ENCODE measurements at places on chromosomes 4 and X.
A peak's percentile ranks its signal among the peaks of the same experiment; 100 is the strongest.

DNA sequence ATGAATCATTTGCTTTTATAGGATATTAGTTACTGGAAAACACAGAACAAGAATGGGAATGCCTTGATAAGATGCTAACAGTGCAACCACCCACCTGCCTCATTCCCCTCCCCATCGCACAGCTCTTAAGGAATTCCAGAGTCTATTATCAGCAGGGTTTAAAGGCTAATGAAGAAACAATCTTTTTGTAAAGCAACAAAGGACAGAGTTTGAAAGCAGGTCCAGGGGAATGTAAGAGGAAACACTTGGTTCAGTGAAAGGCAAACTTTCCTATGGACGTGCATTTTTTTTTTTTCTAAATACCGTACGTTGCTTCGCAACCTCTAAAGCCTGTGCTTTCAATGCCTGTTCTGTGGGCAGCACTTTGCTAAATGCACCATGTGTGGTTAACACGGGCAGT, 92.5 kb downstream of the GPR50 start:
- no peak for DNase-seq

DNA sequence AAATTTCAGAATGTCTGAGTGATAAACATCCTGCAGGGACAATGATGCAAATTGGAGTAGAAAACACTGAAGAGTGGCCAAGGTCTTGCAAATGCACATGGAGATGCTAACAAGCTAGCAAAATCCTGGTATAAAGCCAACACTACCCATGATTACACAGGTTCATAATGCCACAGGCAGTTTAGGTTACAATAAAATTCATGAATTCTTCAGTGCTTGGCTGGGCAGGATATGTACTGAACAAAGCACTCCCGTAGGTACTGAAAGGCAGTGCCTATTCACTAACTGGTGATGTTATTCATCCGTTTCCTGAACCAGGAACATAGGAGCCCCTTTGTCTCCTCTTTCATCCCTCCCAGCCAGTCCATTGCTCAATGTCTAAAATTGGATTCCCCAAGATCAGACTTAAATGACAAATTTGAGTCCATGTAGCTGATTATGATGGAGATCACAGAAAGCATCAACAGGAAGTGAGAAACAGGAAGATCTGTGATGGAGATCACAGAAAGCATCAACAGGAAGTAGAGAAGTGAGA, 244.5 kb downstream of the DMD start:
- DNase-seq, result no peak

DNA sequence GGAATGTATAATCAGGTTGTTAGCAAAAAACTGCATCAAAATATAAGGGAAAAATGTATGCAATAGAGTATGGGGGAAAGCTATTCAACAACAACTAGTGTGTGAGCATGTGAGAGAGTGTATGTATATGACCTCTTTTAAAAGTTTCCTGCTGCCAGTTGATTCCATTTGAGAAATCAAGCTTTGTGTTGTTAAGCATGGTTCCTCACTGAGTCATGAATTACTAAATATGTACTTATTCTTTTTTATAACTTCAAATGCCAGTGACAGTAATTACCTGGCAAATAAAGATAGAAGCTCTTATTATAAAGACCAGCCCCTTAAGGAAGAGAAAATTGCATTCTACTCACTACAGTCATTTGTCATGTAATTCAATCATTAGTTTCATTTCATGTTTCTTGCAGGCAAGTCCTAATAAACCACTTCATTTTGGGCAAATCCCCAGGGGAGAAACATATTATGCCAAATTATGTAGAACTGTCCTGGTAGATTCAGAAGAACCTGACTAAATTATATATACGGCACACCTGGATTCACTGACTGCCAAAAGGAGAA, 19.2 kb downstream of the RASGEF1B start:
- DNase-seq, result no peak

GRCh38 chr4:10605746-10606482, 78.7 kb downstream of the CLNK start:
- DNase-seq, result no peak

GRCh38 chr4:84691170-84691691, 108.3 kb downstream of the CDS1 start:
- peak; percentile 91 for DNase-seq

GRCh38 chrX:121504153-121504552, 456.7 kb downstream of the GLUD2 start:
- no peak for DNase-seq

- DNase-seq, result no peak
Observed at GRCh38 chr4:76426272-76426671, 5.3 kb upstream of the CCDC158 start.

DNA sequence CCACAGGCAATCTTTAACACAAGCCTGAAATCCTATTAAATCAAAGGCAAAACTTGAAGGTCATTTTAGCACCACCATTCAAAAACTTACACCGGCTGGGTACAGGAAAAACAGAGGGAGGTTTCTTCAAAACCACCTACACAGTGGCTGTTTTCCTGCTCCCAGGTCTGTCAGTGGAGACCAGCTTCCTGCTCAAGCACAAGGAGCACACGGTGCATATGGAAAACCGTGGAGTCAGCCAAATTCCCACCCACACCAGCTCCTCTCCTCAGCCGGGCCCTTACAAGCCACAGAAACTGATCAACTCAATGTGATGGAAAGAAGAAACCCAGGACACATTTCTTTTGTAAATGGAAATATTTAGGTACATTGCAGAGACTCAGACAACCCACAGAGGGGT, 14.3 kb upstream of the FAM241A start:
- DNase-seq, result no peak

DNA sequence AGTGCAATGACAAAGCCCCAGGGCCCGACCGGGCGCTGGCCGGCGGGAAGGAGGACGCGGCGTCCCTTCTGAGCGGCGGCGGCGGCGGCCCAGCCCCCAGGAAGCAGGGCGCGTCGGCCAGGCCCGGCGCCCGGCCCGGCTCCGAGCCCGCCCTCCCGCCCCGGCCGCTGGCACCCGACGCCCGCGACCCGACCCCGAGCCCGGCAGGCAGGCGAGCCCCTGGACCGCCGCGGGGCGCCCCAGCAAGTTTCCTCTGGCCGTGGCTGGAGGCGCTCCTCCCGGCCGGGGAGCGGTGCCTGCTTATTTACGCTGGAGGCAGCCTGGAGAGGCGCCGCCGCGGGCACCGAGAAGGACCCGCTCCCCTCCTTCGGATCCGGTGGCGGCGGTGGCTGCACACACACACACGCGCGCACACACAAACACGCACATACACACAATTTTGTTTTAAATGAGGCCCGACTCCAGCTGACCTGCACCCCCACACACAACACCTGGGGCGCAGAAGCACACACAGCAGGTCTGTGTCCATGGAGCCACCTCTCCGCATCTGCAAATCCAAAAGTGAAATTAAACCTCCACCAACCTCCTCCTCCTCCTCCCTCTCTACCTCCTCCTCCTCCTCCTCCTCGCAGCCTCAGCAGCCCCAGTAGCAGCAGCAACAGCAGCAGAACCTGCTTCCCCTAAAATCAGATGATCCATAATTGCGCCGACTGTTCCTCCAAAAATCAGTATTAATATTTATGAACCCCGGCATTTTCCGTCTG, 669 bp downstream of the IRF2 start:
- DNase-seq, result peak; percentile 90

- DNase-seq, result no peak
Observed at GRCh38 chr4:82802911-82803310, 4.3 kb upstream of the SCD5 start.

DNA sequence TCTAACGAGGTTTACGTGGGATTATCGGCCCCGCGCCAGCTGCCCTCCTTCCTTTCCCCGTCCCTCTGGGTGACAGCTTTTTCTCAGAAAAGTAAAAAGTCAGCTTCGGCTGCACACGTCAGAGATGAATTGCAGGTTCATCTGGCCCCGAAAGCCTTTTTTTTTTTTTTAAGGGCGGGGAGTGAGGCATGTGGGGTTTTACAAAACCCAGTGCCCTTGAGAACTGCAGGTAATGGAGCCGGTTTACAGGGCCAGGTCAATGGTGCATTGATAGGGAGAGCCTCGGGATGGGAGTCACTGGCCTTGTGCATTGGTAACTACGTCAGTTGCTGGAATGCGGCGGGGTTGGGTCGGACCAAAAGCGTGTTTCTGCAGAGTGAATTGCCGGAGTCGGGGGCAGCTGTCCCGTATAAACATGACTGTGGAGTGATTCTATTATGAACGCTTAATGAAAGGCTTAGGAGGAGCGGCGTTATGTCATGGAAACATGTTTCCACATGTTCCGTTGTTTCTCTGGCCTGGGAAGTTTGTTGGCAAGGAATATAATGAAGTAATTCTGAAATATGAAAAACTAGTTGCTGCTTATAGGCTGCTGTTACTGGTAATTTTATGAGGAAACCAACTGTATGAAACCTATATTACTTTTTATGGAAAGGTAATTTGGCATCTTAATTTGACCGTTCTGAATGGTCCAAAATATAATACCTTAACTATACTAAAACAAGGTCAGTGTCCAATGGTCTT, 1.1 kb downstream of the HSPA4L start:
- peak; percentile 81 for DNase-seq

GRCh38 chr4:37365888-37366287, 121.3 kb downstream of the NWD2 start:
- DNase-seq, result no peak

DNA sequence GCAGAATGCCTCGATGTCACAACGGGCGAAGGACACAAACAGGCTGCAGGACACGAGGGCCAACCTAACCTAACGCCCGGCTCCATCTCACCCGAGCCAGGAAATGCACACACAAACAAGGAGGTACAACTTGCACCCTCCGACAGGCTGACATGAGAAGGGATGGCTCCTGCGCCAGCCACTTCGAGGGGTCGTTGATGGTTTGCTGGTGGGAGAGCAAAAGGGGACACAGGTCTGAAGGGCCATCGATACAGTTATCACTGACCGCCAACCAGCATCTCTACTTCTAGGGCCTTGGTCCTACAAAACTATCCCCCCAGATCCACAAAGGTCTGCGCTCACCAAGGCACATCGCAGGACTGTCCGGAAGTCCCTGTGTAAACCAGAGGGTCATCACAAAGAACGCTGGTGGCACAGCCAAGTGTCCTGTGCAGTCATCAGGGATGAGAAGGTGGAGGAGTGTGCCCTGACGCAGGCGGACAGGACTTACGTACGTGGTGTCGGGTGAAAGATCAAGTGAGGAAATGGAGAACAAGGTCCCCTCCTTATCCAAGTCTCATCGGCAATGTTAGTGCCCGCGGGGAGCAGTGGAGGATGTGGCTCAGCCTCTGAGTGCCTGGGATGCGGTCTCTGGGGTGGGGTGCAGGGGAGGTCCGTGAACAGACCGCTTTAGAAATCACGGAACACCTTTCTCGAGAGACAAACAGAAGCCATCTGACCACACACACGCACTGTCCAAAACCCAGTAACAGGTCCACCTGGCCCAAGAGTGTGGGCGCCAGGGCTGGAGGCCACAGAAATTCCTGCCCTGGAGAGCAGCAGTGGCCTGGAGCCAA, 7.0 kb downstream of the MXD4 start:
- peak; percentile 83 for DNase-seq

- no peak for DNase-seq
Observed at GRCh38 chr4:127498366-127498765, 134.4 kb upstream of the INTU start.

GRCh38 chr4:94400191-94400590, 51.6 kb upstream of the PDLIM5 start:
- no peak for DNase-seq

- DNase-seq, result peak; percentile 71
Observed at GRCh38 chrX:154600759-154601374, 15.9 kb downstream of the CTAG1A start.

DNA sequence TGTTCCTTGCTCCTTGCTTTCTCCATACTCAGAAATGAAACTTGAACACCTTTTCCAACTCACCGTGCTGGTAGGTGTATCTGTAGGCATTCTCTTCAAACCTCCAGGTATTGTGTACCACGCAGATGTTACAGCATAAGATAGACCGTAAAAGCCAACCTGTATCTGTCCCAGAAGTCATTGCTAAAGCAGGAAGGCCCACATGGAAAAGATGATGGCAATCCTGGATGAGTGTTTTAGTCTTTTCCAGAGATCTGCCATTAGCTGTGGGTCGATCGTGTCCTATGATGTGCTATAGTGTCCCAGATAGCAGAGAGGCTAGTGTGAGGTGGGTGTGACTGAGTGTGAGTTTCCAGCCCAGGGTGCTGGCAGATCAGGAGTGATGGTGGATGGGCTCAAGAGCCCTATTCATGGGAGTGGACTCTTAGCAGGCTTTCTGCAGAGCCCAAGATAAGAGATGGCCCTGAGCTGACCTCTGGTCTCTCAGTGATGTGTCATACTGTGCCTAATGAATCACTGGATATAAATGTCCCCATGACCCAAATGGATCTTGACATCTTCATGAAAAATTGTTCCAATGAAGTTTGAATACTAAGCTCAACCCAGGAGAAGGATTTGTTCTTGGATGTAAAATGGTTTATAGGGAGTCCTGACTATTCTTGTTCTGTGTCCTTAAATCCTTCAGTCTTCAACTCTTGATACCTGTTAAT, 69.1 kb upstream of the WDR1 start:
- DNase-seq, result no peak

GRCh38 chr4:23819041-23819511, 70.8 kb downstream of the PPARGC1A start:
- DNase-seq, result no peak

DNA sequence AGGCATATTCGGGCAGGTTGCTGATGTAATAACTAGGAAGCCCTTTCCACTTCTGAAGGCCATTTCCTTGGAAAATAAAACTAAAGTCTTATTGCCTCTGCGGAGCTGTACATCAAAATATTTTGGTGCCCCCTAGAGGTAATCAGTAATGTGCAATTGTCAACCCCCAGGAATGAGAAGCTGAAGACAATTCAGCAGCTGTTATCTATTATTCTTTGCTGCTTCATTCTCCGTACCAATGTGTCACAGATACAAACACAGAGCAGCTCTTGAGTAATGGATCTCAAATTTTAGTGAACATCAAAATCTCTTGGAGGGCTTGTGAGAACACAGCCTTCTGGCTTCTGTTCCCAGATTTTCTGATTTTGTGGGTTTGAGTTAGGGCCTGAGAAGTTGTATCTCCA, 3.5 kb upstream of the SLIT2 start:
- peak; percentile 82 for DNase-seq

- DNase-seq, result no peak
Observed at GRCh38 chr4:126441173-126442035, 1126.6 kb downstream of the FAT4 start.

GRCh38 chr4:41549478-41549877, 11.5 kb downstream of the LIMCH1 start:
- no peak for DNase-seq

- no peak for DNase-seq
Observed at GRCh38 chr4:25875281-25875745, 12.5 kb upstream of the SEL1L3 start.

DNA sequence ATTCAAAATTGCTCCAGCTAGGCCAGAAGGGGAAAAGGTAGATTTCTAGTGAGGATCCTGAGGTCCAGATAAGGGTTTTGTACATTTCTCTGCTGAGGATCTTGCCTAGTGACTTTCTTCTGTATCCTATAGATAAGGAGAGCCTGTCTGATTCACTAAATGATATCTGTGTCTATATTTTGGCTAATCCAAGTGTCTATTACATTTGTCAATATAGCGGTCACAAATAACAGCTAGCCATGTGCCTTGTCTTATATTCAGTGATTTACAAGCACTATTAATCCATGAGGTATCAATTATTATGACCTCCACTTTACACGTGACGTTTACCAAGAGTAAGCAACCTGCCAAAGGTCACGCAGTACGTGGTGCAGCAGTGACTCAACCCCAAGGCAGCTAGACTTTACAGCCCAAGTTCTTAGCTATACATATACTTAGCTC, 41.6 kb downstream of the TMEM165 start:
- DNase-seq, result no peak

- no peak for DNase-seq
Observed at GRCh38 chrX:6917666-6918065, 229.8 kb upstream of the STS start.

GRCh38 chr4:104973708-104974107, 173.0 kb upstream of the TET2 start:
- no peak for DNase-seq

GRCh38 chr4:176436293-176436973, 116.7 kb downstream of the SPCS3 start:
- no peak for DNase-seq

Data from osteoblast (primary cell).